GM13976 (cell line): ENCODE measurements at places on chromosomes 4 and X.
A peak's percentile ranks its signal among the peaks of the same experiment; 100 is the strongest.

DNA sequence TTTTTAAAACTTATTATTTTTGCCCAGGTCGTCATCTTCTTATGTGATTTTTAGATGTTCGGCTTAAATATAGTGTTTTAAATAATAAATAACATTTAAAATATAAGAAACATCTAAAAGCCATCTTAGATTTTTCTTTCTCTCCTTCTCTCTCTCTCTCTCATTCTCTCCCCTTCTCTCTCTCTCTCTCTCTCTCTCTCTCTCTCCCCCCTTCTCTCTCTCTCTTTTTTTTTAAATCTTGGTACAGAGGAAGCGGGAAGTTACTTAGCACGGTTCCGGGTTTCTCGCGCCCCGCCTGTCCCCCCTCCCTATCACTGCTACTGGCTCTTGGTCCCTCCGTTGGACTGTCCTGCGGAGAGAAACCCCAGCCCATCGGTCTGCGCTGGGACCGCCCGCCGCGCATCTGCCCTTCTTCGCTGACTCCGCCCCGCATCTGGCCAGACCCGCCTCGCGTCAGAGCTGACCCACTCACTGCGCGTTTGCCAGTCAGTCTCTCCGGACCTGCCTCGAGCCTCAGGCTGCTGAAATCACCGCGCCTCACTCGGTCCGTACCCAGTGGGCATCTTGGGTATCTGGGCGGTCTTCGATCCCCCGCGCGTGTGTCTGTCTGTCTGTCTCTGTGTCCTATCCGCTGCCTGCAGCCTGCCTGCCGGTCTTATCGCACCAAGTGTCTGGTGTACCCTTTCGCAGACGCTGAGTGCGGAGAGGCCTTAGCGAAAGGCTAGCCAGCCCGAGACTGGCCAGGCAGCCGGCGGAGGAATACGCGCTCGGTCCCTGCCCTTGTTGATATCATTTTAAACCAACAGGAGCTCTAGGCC, at the start of gene PABPC5:
Gene PABPC5, plus strand, starts transcription at position 489 of the 818 bp plus-strand sequence. CDS start 739 bp downstream, outside the sequence.
- DNase-seq = no peak

DNA sequence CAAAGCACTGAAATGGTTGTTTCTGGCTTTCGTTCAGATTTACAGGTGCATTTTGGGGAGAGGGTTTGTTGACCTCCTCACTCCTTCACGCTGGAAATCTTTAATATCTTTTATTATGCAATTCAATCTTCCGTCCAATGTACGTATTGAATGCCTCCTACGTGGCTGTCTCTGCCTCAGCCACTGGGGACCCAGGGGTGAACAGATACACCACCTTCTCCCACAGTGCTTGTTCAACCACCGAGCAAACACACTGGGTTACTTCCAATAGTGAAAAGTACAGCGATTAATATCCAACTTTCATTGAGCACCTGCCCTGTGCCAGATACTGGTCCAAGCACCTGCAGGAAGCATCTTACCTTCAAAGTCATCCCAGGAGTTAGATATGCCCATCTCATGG, 52.1 kb downstream of the NYX start:
- DNase-seq = no peak

GRCh38 chrX:149527705-149528104, 13.1 kb upstream of the EOLA1 start:
- no peak for DNase-seq

DNA sequence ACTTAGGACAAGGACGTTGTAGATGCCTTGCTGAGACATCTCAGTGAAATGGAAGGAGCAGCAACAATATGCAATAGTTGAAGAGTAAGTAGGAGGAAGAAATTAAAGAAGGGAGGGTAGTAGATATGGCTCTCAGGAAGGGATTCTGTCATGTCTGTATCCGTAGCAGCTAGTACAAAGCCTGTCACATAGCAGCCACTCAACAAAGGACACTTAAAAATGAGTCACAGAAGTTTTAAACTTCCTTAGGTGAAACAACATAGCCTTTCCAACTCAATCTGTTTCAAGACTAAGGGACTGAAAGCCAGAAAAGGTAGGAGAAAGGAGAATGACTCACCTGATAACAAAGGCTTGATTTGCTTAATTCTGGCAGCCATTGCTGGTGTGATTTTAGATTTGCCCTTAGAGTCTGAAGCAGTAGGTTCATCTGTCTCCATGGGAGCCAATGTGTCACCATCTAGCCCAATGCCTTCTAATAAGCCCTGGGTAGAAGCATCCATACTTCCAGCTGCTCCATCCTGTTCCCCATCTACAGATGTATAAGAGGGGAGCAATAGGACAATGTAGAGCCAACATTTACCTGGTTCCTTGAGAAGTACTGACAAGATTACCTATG, 86.6 kb downstream of the HUWE1 start:
- DNase-seq = no peak

DNA sequence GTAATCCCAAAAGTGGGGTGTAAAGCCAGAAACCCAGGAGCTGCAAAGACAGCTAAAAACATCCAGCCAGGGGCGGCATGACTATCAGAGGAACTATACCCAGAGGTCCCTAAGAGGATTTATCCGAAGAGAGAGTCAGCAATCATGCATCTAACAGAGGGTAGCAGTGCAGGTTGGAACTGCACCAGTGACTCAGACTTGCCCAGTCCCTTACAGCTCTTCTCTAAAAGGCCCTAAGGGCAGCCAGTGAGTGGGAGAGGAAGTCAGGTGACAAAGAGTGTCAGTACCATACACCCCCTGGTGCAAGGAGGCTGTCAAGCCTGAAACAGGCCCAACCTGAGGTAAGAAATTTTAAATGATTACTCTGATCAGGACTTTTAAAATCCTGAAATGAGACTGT, 88.1 kb downstream of the CAMK2D start:
- peak; percentile 15 for DNase-seq

DNA sequence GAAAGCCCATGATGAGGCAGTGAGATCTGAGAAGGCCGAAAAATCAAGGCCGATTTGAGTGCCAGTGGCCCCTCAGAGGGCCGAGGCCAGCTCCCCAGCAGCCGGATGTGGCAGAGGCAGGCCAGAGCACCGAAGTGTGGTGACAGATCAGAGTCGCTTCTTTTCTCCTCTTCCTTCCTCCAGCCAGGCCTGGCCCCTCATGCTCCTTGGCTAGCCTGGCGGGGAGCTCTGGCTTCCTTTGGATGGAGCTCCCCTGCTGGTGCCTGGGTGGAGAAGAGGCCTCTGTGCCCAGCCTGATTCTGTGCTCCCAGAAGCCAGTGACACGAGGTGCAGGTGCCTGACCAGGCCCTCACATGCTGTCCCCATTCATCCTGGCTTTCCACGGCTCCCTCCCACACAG, 127.2 kb upstream of the PABPC4L start:
- DNase-seq = no peak

DNA sequence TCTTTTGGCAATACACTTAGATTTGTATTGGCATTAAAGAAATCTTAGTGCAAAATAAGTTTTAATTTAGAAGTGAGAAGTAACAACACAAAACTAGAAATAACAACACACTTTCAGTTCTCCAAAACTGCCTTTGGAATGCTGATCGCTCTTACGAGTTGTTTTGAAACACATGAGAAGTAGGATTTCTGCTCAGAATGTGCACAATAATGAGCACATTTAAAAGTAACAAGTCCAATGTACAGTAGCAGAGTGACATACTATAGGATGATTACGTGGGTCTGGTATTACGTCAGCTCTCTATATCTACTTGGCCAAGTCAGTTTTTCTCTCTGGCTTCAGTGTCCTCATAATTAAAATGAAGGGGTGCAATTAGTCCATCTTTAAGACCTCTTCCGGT, 164.8 kb downstream of the CHM start:
- DNase-seq = no peak

- DNase-seq = no peak
Observed at GRCh38 chrX:129634541-129634940, 20.2 kb downstream of the APLN start.

DNA sequence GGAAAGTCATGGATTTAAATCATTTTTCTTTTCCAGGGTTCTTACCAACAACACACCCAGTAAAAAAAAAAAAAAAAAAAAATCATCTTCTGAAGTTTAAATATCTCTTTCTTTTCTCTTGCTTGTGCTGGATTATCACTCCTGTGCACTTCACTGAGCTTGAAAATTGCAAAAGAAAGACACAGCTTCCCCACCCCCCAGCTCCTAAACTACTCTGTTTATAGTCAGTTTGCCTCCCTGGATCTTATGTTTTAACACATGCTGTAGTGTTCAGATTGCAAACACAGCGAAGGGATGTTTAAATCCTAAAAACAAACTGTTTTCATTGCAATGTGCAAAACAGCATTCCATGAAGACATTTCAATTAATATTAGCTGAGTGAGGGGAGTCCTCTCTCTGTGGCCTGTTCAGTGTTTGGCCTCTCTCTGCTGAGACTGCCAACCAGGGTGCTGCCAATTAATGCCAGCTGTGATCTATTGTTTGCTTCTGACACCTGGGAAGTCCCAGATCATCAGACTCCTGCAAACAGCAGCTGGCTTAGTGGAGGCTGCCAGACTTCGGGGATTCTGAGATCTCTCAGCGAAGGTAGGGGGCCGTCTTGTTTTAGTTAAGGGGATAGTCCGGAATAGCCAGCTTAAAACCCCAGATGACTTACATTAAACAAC, 171.1 kb upstream of the PITX2 start:
- DNase-seq = no peak

GRCh38 chrX:148288451-148288850, 212.0 kb upstream of the AFF2 start:
- DNase-seq = no peak

DNA sequence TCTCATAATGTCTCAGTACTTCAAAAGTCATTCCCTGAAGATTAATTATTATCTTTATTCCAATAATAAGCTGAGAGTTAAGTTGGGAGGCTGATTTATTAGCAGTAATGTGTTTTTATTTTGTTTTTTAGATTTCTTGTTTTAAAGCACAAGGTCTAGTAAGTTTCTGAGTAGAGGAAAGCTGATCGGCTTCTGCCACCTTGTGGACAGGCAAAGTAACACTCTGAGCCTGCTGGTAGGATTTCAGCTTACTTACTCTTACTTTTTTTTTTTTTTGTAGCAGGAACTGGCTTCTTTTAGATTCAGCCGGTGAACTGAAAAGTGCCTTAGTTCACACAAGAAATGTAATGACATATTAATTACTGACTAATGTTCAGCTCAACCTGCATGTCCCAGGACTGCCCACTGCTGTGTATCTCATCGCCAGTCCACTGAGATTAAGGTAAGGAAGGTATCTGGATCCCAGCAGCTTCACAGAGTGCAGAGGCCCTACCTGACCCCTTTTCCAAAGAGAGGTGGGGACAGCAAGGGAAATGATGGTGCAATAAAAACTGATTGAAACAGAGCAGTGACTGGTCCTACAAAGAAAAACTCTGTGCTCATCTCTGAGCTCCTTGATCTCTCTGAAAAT, 126.5 kb downstream of the ADGRA3 start:
- peak; percentile 11 for DNase-seq

DNA sequence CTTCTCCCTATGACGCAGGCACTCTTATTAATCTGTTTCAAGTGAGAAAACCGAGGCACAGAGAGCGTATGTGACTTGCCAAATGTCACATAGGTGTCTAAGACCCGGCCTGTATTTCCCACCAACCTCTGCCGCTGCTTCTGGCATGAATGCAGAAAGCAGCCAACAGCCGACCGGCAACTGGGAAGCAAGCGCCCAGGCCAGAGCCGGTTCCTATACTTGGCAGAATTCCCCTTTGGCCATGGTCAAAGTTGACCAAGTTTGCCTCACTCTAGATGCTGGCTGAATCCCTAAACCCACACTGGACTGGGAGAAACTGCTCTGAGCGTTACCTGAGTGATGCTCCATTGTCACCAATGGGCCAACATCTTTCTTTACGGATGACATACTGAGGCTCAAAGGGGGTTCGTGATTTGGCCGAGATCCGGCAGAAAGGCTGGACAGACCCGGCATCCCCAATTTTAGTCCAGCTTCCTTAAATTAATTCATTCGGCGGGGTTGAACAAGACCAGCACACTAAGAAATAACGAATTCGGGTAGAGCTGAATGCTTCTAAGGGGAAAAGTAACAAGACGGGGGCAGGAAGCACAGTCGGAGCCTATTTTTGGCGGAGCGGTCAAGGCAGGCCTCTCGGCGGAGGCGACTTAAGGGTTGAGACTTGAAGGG, 11.2 kb downstream of the MSX1 start:
- no peak for DNase-seq

DNA sequence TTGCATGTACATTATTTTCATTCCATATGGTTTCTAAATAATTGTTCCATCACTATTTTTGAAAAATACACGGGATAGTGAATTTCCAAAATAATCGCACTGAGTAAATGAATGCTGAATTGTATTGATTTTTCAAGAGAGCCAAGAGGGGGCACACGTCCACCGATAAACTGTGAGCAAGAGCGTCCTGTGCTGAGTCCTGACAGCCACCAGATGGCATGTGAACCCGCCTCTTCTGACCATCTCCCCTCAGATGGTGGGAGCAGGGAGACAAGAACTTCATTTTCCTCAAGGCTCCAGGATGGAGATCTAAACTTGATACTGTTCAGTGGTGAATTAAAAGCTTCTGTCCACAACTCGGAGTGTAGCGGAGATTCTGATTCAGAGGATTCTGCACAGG, 30.6 kb upstream of the IL9R start:
- DNase-seq = peak; percentile 31

DNA sequence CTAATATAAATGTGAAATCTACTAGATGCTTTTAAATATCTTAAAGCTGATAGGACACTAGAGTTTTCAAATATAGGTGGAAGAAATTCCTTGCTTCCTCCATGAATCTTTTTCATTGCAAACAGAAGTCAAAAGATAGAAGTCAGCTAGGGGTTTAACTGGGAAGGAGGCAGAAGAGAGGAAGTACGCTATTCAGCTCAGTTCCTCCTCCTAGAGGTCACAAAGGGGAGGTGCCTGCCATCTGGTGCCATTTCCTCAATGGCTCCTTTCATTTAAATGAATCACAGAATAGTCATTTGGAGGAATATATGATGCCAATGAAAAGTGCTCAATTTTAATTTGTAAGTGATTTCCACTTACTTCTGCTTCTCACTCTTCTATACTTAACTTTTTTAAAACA, 8.5 kb downstream of the COL25A1 start:
- DNase-seq = no peak

DNA sequence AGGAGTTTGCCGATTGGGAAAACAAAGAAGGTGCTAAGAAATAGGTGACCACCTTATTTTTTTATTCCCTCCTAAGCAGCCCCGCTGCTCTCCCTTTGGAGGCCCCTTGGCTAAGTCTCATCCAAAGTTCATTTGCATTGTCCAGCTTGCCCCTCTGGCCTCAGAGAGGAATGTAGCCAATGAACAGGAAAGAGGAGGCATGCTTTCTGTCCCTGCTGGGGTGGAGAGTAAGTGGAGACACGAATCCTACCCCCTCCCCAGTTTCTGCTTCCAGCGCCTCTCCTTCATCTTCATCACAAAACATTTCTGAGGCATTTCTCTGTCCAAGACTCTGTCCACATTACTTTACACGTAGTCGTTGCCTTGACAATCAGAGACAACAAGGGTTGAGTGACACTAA, 38.7 kb downstream of the NLGN3 start:
- DNase-seq = no peak

GRCh38 chr4:98919996-98920395, 8.9 kb downstream of the EIF4E start:
- no peak for DNase-seq

DNA sequence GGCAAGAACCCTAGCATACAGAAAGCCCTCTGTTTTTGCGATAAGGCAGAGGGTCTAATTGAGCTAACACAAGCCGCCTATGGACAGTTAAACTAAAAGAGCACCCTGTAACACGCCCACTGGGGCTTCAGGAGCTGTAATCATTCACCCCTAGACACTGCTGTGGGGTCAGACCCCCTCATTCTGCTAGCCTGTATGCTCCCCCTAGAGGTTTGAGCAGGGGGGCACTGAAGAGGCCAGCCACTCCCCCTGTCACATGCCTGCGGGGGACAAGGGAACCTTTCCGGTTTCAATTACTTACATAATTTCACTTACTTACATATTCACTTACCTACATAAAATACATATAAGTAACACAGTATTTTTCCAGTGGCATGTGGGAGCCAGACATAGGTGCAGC, 469.5 kb upstream of the FAM241A start:
- no peak for DNase-seq

GRCh38 chr4:138953961-138954371, 61.6 kb upstream of the NOCT start:
- no peak for DNase-seq
